Peyer's patch (tissue), 4 donors: ENCODE measurements at places on chromosomes 6 and 20. TPM values are rescaled to one million over a fixed set of nuclear protein-coding genes. Genes with fewer than 3 reads are reported as not detected.

DNA sequence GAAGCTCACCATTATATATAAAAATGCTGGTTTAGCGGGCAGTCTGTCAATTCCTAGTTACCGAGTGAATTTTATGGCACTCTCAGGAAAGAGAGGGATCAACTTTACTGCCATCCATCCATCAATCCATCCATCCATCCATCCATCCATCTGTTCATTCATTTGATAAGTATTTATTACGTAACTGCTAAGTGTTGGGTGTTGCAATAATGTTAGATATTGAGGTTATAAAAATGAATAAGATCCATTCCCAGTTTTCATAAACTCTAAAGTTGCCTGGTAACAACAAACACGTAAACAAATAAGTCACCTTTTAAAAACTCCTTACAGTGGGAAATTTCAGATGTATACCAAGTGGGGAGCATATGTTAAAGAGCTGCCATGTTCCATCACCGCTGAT is 36.8 kb downstream of the SASH1 start:
- no peak for DNase-seq

DNA sequence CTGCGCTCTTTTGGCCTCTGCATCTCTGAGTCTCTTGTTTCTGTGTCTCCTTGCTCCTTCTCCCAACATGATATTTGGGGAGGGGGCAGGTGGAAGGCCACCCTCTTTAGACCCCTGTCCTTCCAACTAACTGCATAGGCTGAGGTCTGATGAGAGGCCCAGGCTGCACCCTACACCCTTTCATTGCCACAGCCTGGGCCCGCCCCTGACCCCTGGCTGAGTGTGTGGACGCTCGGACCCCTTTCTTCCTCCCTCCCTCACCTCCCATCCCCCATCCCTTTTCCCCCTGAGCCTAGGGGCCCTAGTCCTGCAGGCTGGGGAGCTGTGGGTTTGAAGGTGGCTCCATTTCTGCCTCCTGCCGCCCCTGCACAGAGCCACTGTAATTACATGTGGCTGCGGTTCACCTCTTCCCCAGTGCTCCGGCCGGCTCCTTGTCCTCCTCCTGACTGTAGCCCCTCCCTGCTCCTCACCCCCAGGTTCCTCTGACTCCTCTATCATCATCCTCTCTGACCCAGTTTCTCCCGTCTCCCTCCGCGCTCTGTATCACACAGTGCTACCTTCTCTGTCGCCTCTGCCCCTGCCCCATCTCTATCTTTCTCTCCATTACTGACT is 6.8 kb downstream of the MDFI start:
- DNase-seq, result no peak

Gene GNRH2
- total RNA-seq, result not detected

Gene CDSN
- 0.54 TPM for total RNA-seq

Gene SIRPD
- not detected for total RNA-seq
